ENCODE measurements at places on chromosomes 2 and 18. TPM values are rescaled to one million over a fixed set of nuclear protein-coding genes. Genes with fewer than 3 reads are reported as not detected.
A peak's percentile ranks its signal among the peaks of the same experiment; 100 is the strongest.

DNA sequence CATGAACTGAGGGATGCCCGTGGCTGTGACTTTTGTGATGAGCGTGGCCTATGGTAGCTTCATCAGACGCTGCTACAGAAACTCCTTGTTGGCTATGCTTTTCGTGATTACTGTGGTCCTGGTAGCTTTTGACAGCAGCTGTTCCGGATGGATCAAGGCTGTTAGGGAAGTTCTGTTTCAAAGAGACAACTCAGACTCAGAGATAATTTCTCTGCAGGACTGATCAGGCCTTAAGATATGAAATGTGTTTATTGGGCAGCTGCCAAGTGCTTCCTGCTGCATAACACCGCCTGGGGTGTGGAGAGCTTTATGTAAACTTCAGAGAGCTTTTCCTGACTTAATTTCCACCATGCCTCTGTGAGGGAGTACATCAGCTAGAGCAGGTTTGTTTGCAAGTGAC lies 243.8 kb downstream of the TSN start:
- peak; percentile 63 for DNase-seq

GRCh38 chr2:182506606-182507005 lies 79.8 kb upstream of the PDE1A start:
- DNase-seq: peak; percentile 65

- DNase-seq: no peak
Measured at GRCh38 chr2:140542627-140543026, 1588.2 kb downstream of the LRP1B start.

GRCh38 chr2:99821039-99821438 lies 321.4 kb downstream of the AFF3 start:
- no peak for DNase-seq

DNA sequence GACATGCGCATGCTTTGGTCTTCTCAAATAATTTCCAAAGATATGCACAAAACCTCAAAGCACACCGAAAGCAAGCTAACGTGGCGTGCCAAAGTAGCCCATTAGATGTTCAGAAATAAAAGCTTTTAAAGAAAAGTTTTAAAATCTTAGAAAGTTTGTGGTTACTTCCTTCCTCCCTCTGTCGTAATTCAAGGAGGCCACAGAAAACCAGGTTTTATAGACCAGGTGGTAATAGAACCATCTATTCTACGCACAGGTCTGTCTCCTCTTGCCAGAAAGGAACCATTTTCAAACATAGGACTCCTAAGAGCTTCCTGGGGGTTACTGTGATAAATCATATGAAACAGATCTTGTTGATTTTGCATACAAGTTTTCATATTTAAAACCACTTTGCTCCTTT lies 487.2 kb downstream of the ARHGAP15 start:
- no peak for DNase-seq

DNA sequence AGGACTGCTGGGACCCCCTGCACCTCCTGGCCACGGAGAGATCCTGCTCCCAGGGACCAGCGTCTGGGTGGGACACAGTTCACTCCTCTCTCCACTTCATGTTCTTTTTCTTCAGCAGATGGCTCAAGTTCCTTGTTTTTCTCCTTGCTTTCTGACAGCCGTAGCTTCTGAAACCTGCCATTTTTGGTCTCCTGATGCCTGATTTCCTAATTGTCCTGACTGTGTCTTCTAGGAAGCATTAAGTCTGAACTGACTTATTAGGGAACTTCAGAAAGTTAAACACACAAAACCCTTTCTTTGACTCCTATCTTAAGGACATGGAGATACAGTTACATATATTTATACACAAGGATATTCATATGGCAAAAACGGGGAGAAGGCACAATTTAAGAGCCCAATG lies 22.7 kb downstream of the CNNM4 start:
- DNase-seq: no peak

DNA sequence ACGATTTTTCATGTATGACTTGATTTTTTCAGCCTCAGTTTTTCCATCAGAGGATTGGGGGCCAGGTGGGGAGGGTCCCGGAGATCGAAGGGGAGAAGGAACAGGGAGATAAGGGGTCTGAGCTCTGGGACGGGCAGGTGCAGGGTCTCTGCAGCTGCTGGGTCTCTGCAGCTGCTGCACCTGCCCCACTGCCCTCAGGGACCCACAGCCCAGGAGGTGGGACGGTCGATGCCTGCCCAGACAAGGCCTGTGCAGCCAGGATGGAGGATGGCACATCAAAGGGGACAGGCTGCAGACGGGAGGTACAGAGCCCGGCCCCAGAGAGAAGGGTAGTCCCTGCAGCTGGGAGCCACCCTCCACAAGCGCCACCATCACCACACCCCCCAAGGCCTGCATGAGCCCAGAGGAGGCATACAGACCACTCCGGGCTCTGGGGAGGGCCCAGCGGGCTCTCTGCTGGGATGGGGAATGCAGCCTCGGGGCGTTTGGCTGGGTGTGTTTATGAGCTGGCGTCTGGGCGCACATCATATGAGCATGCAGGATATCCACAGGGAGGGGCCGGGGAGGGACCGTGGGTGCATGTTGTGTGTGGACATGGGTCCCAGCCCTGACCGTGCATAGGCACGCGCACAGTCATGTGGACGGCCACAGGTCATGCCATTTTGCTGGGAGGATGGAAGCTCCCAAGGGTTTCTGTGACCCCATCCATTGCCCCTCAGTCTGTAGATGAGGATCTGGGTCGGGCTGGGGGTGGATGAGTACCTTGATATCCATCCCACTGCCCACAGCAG lies 34.9 kb upstream of the GPC1 start:
- DNase-seq: no peak

GRCh38 chr2:44348400-44348799 lies 12.9 kb downstream of the PREPL start:
- DNase-seq: peak; percentile 85

DNA sequence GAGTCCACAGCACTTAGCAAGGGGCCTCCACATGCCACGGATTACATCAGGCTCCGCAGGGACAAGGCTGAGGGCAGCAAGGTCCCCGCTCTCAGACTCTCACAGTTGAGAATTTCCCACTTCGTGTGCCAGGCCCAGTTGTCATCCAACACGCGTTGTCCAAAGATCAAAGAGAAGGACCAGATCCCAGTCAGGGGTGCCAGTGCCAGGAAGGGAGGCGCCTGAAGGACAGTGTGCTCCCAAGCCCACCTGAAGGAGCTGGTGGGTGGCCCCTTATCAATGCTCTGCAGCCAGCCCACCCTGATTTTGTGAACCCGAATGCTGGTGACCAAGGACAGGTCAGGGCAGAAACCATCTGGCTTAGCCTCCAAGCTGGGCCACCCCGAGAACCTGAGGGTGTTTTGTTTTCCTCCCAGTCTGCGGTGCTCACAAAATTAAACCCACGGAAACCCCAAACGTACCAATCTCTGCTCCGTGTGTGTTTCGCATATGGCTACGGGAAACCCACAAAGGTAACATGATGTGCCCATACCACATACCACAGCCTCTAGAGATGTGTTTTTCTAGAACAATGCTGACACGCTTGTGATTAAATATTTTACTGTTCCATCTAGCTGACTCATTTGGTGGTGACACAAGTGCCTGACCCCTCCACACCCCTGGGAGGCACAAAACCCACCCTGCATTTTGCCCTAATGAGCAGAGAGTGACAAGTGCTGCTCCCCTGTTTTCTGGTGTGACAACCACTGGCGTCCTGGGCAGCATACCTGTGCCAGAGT lies 24.5 kb downstream of the CRACDL start:
- DNase-seq: peak; percentile 10

DNA sequence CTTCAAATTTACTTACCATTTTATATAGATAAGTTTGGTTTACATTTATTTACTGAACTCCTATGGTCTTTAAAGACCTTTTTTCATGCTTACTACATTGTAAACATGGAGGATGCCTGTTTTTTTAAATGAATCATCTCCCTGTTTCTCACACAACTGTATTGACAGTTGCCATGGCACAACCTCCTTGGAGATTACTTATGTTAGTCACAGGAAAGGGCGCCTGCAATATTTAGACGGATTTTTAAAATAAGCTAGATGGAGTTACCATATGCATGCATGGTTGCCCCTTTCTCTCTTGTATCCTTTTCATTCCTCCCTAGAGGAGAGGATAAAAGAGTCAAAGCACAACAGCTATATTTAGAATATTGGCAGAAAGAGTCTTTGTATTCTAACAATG lies 34.8 kb upstream of the CCDC102B start:
- peak; percentile 41 for DNase-seq

GRCh38 chr2:96882230-96882629 lies 12.3 kb upstream of the SEMA4C start:
- no peak for DNase-seq

DNA sequence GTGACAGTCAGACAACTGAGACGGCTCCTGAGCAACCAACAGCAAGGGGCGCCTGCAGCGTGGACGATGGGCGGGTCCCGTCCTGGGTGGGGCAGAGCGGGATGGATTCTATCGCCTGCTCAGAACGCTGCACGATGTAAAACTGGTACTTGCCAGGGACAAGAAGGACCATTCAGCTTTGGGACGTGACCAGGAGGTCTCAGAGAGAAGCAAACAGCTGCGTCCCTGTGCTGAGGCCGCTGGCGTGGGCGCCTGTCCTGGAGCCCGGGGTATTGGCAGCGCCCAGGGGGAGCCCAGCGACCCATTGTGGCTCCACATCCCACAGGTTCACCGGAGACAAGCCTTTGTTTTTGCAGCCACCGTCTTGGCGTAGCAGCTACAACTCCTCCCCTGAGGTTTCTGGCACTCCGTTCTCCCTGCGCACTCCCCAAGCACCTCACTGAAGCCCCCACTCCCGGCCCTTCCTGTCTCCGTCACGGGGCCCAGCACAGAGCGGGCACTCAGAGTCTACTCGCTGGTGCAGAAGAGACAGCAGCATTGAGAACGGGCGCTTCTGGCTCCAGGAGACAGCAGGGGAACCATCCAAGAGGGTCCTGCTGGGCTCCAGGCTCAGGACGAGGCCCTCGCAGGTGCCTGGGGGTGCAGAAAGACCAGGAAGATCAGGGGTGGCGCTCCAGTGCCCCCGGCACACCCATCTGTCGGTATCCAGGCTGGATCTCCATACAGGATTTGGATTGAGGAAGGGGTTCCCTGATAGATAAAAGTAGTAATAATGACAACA lies 22.1 kb upstream of the KCNG2 start:
- DNase-seq: no peak

GRCh38 chr2:54275541-54275940 lies 19.5 kb upstream of the TSPYL6 start:
- DNase-seq: no peak

DNA sequence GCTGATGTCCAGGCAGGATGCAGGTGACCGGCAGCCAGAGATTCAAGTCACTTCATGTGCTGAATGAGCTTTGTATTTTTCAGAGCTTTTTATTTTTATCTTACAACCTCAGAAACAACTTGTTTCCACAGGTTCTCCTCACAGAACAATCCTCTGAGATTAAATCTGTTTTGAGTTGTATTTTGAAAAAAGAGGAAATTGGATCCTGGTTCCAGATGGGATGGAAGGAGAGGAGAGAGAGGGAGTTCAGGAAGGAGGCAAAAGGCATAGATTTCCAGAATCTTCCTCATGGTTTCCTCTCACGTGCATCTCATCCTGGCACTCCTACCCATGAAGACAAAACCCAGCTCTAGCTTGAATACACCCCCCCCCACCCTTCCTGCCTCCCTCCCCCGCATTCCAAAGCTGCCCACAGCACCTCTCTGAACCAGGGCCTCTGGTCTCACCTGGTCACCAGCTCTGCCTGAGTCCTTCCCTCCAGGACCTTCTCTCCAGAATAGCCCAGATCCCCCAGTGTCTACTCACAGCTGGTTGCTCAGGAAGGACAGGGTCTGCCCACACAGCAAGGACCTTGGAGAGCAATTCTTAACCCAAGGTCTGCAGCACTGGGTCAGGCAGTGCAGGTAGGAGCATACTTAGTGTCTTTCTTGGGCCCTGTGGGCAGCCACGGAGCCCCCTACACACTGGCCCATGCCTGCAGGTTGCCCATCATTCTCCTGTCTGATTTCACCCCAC lies 104.7 kb downstream of the ZFP36L2 start:
- DNase-seq: no peak

DNA sequence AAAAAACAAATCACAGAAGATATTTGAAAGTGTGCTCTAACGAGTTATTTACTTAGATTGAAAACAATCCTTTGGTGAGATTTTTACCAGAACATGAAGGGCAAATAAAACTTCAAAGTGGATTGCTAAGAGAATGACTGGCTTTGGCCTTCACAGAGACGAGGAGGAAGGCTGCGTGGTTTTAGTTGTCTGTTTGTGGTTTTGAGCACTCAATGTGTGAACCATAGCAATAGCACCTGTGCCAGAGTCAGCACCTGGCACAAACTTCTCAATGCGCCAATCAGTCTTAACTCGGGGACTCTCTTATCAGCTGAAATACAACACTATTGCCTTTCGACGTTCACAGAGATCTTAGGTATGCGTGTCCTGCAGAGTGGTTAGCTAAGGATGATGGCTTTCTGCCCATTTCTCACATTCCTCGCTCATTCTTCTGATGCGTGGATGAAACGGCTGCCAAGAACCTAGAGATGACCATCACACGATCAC lies 70.0 kb downstream of the MBP start:
- DNase-seq: peak; percentile 48

- DNase-seq: peak; percentile 11
Measured at GRCh38 chr2:171469176-171469575, 35.1 kb downstream of the DCAF17 start.

DNA sequence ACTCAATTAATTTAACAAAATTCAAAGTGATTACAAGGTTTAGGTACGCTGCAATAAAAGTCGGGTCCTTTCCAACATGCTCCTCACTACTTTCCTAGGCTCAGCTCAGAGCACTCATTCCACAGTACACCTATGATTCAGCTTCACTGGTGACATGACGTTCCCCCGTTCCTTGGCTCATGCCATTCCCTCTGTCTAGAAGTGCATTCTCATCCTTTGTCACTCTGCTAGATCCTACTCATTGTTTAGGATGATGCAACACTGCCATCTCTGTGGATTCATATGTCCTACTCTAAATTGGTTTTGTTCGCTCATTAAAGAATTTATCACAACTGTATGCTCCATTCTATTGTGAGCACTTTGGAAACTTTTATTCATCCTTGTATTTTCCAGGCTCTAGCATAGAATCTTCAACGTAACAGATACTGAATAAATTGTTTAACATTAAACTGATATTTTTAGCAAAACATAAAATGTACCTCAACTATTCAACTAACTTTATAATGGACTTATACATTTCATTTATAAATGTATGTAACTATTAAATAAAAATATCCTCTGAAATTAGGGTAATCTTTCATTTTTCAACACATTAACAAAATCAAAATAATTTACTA lies 78.6 kb downstream of the FAM228A start:
- DNase-seq: peak; percentile 41

- peak; percentile 31 for DNase-seq
Measured at GRCh38 chr18:5057386-5058348, 139.4 kb downstream of the AKAIN1 start.

- DNase-seq: no peak
Measured at GRCh38 chr2:104755026-104755878, 98.7 kb upstream of the POU3F3 start.

- no peak for DNase-seq
Measured at GRCh38 chr2:16629770-16630169, 35.9 kb downstream of the CYRIA start.

C2orf15 gene
- polyA plus RNA-seq: not detected

SULT1C4 gene
- 0.50 TPM for polyA plus RNA-seq

MYO5B gene
- polyA plus RNA-seq: 0.24 TPM

REEP1 gene
- polyA plus RNA-seq: 0.03 TPM

EPHA4 gene
- 36.9 TPM for polyA plus RNA-seq

STK36 gene
- 40.8 TPM for polyA plus RNA-seq

Measured in IMR-90 (cell line).